Stimulated activated CD8-positive, alpha-beta memory T cell treated with anti-CD3 and anti-CD28 coated beads, Interleukin-7, amount 100 ng/mL, for 1 hour (primary cell): ENCODE measurements at places on chromosomes 7 and 10.

- no peak for DNase-seq
These were observed 236.5 kb downstream of the SKAP2 start for GRCh38 chr7:26627891-26628341.

- DNase-seq, result no peak
These were observed 74.2 kb downstream of the MALSU1 start for GRCh38 chr7:23373151-23374004.

DNA sequence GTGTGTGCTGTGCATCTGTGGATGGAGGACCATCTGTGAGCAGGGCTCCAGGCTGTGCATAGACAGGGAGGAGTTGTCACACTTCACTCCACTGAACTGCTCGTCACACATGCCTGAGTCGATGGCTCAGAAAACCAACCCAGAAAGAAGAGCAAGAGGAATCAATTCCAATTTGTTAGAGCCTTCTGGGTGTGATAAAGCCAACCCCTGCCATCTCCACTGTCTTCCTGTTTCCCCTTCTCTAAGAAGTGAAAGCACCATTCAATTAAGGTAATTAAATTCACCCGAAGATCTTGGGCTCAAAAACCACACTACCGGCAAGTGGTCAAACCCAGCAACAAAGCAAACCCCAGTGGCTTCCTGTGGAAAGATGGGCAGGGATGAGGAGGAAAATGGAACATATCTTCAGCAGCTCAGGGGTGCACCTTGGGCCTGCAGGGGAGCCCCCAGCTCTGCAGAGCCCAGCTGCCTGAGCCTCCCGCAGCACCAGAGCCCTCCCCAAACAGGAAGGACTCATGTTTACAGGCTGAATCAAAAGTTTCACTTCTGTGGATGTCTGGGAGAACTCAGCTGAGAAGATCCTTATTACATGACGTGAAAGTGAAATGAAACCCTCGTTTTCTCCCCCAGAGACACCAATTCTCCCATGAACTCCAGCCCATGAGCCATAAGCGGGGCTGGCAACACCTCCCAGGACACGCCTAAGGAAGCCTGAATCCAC is 10.9 kb downstream of the C10orf71 start:
- DNase-seq, result peak; percentile 3

- no peak for DNase-seq
These were observed 122.0 kb downstream of the TRRAP start for GRCh38 chr7:99000196-99000903.

GRCh38 chr7:81852701-81853100 is 82.9 kb upstream of the HGF start:
- DNase-seq, result no peak

DNA sequence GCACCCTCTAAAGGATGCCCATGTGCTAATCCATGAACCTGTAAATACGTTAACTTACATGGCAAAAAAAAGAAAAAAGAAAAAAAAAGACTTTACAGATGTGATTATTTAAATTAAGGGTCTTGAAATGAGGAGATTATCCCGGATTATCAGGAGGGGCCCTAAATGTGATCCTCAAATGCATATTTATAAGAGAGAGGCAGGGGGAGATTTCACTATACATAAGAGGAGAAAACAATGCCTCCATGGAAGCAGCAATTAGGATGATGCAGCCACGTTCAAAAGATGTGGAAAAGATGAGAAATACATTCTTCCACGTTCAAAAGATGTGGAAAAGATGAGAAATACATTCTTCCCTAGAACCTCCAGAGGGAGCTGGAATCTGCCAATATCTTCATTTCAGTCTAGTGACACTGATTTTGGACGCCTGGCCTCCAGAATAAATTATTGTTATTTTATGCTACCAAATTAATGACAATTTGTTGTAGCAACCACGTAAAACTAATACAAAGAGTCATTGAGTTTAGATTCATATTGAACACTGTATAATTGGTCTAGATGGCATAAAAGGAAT is 328.4 kb upstream of the GNAI1 start:
- DNase-seq, result no peak

DNA sequence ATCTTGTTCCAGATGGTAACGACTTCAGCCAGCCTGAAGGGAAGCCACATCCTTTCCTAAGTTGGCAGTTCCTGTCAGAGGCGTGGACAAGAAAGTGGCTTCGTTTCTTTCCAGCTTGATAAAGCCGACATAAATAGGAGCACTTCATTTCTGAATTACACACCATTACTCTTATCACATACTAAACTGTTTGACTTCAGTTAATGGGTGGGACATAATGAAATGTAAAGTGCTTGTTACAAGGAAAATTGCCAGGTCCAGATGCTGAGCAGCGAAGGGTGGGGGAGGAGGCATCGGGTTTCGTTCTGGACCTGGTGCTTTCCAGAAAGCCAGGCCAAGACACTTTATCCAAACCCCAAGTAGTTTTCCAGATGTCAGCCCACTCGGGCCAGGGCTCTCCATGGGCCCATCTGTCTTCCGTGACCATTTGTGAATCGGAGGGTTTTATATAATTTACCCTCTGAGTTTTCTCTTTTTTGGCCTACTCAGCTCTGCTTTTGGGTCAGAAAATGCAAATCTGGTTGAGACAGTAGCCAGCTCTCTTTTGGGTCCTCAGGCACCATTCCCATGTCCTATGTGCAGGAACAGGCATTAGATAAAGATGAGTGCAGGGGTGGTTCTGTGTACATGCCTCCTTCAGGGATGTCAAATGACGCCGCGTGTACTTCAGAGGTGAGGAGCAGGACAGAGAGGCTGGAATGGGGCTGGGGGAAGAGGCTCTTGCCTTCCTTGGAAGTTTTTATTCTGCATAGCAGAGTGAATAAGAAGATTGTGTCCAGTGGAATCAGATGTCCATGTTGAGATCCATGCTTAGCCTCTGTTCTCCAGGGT is 90.2 kb downstream of the TACC2 start:
- no peak for DNase-seq

- DNase-seq, result no peak
These were observed at the start of gene TRIL for GRCh38 chr7:28958235-28958979. Gene TRIL (minus strand): TSS chr7:28958330. CDS start chr7:28958046, 284 bp downstream.

GRCh38 chr7:139777948-139778841 is at the start of gene HIPK2:
Gene HIPK2 (minus strand): TSS chr7:139777998. CDS start chr7:139777623, 375 bp downstream.
- peak; percentile 46 for DNase-seq

DNA sequence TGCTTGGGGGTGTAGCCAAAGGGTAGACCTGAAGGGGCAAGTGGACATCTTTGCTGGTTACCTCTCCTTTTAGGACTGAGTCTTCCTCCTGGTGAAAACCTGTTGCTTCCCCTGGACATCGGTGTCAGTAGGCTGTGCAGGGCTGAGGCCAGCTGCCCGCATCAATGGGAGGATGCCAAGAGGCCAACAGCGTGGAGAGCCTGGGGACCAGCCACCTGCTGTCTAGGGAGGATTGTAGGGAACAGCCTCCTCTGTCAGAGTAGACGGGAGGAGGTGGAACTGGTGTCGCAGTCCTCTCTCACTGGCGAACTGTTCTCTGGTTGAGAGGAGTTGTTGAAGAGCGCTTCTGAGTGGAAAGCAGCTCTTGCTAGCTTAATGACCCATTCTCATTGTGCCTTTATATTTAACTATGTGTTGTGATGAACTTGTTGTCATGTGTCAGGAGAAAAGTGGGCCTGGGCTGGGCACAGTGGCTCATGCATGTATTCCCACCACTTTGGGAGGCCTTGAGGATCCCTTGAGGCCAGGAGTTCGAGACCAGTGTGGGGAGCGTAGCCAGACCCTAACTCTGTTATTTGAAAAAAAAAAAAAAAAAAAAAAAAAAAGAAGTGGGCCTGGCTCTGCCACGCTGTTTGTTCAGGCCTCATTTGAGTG is 1.8 kb downstream of the SUFU start:
- no peak for DNase-seq

DNA sequence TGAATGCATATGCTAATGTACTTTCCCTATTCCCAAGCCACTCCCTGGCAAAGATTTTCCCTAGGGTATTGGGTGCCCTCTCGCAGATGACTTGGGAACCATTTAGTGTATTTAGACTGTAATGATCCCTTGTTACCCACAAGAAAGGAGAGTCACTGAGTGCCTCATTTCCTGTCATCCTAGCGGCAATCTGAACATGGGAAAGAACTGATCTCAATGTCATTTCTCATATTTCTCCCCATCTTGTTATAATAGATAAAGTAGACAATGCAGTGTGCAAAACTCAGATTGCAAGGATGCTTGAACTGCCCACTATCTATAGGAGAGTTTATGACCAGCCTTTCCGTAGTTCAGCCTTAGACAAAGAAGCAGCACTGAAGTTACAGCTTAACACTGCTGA is 123.3 kb downstream of the MICU1 start:
- DNase-seq, result no peak

- no peak for DNase-seq
These were observed 168.4 kb downstream of the SEMA3D start for GRCh38 chr7:85018498-85018897.

DNA sequence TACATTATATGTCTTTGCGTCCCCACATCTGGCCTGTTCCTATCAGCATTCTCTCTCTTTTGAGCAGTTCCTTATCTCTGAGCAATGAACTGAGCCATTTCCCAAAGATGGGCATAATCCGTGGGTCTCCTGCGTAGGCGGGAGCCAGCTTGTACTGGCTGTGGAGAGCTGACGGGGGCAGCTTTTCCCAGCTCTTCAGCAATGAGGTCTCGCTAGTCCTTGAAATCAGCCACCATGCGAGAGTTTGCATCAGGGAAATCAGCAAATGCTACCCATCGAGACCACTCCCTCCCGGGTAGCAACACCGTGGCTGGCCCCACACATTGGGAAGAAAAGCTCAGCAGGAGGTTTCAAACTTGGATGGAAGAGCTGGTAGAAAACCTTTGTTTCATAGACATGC is 51.9 kb upstream of the FAM180A start:
- no peak for DNase-seq

GRCh38 chr7:4794591-4795350 is 19.3 kb downstream of the AP5Z1 start:
- no peak for DNase-seq

DNA sequence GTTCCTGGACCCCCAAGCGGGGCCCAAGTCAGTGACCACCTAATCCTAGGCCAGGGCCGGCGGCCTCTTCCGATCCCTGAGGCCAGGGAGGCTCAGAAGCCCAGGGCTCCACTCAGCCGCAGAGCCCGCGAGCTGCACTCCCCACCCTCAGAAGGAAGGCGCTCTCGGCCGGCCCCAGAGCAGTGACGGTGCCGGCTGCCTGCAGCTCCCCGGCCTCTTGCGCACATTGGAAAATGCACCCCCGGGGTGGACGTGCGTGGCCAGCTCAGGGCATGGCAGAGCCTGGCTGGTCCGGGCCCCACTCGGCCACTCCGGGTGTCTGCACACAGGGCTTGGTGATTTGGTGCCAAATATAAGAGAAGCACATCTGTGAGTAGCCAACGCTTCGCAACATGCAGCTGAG is 269.1 kb downstream of the PTPRN2 start:
- no peak for DNase-seq

DNA sequence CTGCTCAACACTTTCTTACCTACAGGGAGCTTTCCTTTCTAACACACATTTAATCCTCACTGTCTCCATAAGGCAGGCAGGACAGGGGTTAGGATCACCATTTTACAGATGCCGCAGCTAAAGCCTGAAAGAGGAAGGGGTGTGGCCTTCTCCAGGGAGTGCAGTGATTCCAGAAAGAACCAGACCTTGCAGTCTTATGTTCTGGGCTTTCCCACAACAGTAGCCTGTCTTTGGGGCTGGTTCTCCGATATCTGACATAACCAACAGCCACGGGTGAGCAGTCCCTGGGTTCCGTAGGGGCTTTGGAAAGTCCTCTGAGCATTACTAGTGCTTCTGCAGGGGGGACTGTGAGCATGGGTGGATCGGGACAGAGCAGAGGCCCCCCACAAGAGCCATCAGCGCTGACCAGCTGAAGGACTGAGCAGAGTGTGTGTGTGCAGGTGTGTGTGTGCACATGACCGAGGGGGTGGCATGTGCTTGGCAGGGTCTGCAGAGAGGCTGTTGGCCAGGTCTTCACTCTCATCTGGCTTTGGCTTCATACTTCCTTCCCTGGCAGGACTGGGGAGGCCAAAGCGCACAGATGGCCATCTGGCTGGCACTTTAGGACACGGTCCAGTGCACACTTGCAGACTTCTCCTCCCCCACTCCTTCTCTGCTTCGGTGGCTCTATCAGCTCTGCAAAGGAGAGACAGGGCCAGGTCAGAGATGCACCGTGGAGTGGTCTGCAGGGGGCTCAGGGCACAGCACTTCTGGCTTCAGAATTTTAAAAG is 400.3 kb downstream of the RPS24 start:
- DNase-seq, result no peak

- no peak for DNase-seq
These were observed 177.6 kb upstream of the PITRM1 start for GRCh38 chr10:3350205-3350604.

DNA sequence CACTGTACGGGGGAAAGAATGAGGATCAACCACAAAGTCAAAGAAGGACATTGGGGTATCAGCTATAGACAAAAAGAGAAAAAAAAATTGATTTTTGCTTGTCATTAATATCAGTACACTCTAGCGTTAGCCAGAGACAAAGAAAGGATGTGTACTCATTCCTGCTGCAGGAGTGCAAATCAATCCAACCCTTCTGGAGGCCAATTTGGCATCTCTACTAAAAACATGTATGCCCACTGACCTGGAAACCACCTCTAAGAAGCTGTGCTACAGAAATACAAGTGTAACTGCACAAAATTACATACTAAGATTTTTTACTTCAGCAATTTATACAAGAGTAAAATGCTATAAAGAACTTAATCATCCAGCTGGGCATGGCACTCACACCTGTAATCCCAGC is 13.6 kb downstream of the NSMCE4A start:
- no peak for DNase-seq

- DNase-seq, result no peak
These were observed 25.8 kb upstream of the PCGF5 start for GRCh38 chr10:91194497-91195179.

GRCh38 chr10:99995713-99996112 is 14.0 kb downstream of the DNMBP start:
- no peak for DNase-seq

- DNase-seq, result no peak
These were observed 297.8 kb downstream of the DNAJB6 start for GRCh38 chr7:157634401-157635147.

DNA sequence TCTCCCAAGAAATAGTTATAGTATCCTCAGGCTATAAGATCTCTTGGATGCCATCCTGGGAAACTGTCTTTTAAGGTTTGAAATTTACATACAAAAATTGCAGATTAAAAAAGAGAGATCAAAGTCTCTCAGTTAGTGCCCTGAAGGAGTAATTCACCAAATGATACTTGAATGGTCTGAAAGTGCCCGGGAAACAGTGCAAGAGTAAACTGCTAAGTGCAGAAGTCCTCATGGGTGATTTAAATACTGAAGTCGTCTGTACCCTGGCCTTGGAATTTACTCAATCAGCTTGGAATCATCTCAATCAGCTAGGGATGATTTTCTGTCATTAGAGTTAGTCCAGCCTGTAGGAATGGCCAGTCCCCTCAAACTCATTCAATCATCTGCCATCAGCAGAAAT is 155.3 kb downstream of the GLI3 start:
- DNase-seq, result no peak

GRCh38 chr7:107277331-107277730 is 108.5 kb downstream of the HBP1 start:
- DNase-seq, result no peak

DNA sequence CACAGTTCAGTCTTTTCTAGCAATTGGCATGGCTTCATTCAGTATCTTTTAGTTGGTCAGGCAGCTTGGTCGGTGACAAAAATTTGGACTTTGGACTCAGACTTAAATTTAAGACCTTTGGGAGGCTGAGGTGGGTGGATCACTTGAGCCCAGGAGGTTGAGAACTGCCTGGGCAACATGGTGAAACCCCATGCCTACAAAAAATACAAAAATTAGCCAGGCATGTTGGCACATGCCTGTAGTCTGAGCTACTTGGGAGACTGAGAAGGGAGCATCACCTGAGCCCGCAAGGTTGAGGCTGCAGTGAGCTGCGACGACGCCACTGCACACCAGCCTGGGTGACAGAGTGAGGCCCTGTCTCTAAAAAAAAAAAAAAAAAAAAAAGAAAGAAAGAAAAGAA is 19.5 kb upstream of the ITPRID1 start:
- DNase-seq, result no peak
